CD4-positive, alpha-beta T cell treated with Interleukin-1 beta for 1 hour (primary cell): ENCODE measurements at places on chromosomes 13 and 19.

GRCh38 chr19:37361994-37362393, 8.9 kb upstream of the ZNF527 start:
- no peak for DNase-seq

- DNase-seq, result no peak
These were observed 1.6 kb downstream of the GRIN2D start for GRCh38 chr19:48395170-48395455.

DNA sequence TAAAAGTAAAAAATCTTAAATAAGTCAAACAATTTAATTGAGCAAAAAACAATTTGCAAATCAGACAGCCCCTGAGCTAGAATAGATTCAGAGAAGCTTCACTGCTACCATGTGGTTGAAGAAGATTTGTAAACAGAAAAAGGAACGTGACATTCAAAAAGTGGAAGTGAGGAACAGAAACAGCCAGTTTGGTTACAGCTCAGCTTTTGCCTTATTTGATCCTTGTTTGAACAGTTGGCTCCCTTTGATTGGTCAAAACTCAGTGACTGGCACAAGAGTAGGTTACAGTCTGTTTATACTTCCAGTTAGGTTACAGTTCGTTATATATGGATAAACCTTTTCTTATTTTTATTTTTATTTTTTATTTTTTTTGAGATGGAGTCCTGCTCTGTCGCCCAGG, 5.8 kb downstream of the ZNF221 start:
- DNase-seq, result no peak

DNA sequence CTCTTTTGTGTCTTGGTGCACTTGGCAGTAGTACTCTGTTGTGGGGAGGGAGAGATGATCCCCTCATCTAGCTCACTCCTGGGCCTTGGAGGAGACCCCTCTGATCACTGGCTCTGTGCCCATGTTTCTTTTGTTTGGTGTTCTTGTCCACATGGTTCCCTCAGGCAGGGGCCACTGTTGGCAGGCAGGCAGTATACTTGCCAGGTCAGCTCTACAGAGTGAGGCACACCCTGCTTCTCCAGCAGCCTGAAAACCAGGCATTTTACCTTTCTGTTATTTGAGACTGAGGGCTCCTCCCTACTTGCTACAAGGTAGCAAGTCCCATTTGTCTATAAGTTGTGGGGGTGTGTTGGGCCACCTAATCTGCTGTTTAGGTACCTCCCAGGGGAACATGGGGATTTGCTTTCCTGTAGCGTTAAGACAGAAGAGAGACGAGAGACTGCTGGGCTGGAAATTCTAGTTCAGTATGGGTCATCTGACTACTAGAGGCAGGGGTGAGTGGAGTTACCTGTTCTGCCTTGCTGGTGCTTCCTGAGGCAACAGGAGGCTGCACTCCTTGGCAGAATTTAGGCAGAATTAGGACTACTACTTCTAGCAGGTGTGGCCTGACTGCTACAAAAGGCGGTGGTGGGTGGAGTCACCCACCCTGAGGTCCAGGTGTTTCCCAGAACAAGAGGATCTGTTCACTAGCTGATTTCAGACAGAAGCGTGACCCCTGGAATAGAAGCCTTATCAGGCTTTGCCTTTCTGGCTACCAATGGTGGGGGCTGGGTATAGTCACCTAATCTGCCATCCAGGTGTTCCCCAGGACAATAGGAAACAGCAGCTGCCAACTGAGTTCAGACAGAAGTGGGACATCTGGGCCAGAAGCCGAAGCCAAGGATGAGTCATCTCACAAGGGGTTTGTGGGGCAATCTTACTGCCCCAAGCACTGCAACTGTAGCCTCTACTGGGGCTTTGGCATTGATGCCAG, 843.0 kb upstream of the ATXN8OS start:
- no peak for DNase-seq

DNA sequence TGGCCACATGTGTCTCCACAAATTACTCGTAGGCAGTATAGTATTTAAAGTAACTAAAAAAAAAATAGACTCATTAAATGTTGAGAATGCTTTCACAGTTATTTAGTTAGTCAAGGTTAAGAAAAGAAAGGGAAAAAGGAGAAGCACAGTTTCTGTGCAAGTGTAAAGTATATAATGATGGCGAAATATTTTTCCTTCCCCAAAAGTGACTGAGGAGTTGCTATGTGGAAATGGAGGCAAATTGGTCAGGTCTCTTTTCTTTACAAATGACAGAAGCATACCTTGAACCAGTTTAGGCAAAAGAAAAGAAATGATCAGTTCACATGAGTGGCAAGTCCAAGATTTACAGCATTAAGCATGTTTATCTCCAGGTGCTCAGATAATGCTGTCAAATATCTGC, 18.0 kb downstream of the CSNK1A1L start:
- no peak for DNase-seq

DNA sequence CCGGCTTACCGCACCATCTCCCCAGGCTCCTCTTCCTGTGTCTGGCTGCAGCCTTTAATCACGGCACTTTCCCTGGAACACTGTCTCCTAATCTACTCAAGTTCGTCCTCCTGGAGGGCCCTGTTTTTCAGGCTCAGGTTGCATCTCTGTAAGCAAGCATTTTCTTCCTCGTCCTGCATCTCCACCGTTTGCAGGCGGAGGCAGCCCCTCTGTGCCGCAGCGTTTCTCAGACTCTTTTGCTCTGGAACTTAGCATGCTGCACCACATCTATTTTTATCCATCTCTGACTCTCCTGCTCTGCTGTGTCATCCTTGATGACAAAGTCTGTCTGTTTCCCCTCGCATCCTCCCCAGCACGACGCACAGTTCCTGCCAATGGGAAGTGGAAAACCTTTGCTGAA, 117.5 kb downstream of the ATP8A2 start:
- no peak for DNase-seq

- no peak for DNase-seq
These were observed 75.1 kb downstream of the C13orf42 start for GRCh38 chr13:51035978-51036377.

DNA sequence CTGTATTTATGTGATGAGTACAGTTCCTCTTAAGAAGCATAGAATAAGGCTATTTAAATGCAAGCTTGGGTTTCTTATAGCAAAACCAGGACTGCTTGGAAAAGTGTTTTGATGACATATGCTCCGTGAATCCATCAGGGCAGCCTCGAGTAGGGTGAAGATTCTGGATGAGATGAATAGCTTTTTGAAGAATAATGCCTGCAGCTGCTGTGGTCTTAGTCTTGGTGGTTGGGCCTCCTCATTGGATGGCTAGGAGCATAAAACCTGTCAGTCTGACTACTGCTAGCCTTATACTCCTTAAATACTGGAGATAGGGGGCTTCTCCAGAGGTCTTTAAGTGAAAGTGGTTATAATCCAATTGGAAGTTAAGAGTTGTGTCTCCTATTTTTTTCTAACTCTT, 704.3 kb downstream of the FGF9 start:
- DNase-seq, result no peak

DNA sequence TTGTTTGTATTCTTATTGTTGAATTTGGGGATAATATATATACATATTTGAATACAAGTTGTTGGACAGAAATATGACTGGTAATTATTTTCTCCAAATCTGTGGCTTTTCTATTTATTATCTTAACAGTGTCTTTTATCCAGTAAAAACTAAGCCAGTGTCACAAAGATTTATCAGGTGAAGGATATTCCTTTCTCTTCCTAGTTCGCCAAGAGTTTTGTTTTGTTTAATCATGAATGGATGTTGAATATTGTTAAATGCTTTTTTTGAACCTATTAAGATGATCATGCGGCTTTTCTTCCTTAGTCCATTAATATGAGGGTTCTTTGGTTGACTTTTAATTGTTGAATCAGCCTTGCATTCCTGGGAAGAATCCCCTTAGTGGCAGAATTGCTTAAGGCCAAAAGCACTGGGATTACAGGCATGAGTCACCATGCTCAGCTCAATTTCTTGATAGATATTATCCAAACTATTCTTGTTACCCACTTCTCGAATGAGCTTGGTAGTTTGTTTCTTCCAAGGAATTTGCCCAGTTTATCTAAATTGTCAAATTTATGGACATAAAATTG, 53.3 kb downstream of the TEX26 start:
- DNase-seq, result no peak

DNA sequence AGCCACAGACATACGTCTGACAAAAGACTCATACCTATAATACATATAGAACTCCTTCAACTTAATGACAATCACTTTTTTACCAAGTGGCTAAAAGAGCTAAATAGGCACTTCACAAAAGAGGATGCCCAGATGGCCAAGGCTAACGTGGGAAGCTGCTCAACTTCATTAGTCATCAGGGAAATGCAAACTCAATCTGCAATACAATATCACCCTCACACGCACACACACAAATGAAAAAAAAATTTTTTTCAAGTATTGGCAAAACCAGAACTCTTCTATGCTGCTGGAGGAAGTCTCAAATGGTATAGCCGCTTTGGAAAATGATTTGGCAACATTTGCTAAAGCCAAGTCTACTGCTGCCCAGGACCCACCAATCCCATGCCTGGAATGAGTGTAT, 14.6 kb upstream of the DNMT1 start:
- DNase-seq, result peak; percentile 13

GRCh38 chr19:16067205-16067938, 8.9 kb upstream of the TPM4 start:
- no peak for DNase-seq

GRCh38 chr19:45469945-45470761, 2.4 kb downstream of the FOSB start:
- peak; percentile 77 for DNase-seq
